ENCODE measurements at places on chromosomes 4 and X.

- DNase-seq = no peak
Observed at GRCh38 chr4:123838474-123838873, 441.9 kb downstream of the SPRY1 start.

- no peak for DNase-seq
Observed at GRCh38 chrX:133415276-133416105, at the start of gene GPC4. GPC4 (minus strand) TSS chrX:133415489; CDS start chrX:133414965, 524 bp downstream.

DNA sequence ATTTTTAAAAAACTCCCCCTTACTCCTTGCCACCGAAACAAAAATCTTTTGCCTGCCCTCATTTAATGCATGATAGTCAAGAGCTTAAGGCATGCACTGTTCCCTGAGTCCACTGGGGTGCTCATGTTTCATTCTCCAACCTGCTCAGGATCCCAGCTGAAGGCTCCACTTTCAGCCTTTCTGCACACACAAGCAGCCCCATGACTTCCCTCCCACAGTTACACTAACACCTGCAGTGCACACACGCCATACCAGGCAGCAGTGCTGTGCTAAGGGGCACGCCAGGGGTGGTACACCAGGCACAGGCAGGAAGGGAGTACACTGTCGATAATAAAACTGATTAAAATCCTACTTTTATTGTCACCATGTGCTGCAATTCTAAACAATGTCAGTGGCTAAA, 385.2 kb downstream of the BMPR1B start:
- DNase-seq = no peak

GRCh38 chr4:4995103-4995907, 24.0 kb downstream of the CYTL1 start:
- peak; percentile 26 for DNase-seq

DNA sequence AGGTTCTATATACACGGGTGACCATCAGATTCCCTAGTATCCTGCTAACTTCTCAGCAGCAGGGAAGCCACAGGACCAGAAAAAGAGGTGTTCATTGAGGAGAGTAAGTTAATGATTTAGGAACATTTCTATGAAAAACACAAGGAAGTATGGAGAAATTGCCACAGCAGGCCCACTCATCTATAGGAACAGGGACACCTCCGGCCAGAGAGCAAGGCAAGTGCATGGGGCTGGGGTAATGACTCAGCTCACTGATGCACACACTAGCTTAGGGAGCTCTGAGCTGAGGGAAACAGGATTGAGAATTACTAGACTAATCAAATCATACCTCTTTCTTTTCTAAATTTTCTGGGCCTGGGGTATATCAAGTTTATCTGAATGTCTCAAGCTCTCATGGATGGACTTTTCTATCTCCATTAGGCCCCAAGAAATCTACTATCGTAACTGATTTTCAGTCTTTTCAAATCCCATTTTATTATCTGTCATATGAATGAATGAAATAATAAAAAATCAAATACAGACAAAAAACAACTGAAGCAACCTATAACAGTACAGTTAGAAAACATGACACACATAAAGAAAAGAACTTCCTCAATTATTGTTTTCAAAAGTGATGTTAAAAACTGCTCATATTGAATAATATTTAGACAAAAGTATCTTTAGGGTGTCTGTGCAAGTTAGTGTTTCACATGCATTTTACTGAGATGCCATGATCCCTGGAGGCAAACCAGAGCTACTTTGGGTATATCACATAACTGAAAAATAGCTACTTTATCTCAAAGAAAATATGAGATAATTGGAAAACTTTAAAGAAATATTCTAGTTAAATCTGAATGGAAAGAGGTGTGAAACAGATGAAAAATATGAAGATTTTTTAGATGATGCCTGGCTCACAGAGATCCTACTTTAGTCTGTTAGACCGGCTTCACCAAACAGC, 89.8 kb downstream of the FBXO8 start:
- no peak for DNase-seq

DNA sequence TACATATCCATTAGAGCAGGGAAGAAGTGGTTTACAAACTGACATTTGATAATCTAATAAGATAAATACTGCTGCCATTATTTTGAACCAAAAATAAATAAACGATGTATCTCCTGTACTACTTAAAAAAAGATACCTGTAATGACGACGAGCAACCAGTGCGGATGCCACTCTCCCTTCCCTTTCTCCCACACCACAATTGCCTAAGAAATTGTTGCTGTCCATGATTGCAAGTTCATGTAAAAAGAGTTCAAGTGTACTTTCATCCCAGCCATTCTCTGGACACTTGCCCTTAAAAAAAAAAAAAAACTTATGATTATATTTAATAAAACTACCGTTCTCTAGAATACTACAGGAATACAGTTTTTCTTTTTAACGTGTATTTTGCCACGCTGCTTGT, 1.4 kb downstream of the SEPSECS start:
- DNase-seq = no peak

DNA sequence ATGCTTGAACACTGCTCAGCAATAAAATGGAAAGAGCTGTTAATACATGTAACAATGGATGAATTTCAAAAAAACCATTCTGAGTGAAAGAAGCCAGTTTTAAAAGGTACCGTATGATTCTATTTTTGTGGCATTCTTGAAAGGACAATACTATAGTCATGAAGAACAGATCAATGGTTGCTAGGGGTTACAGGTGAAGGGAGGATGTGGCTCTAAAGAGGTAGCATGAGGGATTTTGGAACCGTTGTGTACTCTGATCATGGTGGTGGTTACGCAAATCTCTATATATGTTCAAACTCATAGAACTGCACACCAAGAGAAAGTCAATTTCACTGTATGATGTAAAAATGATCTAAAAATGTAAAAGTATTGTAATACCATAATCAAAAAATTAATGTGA, 40.0 kb upstream of the CTAG2 start:
- DNase-seq = no peak

DNA sequence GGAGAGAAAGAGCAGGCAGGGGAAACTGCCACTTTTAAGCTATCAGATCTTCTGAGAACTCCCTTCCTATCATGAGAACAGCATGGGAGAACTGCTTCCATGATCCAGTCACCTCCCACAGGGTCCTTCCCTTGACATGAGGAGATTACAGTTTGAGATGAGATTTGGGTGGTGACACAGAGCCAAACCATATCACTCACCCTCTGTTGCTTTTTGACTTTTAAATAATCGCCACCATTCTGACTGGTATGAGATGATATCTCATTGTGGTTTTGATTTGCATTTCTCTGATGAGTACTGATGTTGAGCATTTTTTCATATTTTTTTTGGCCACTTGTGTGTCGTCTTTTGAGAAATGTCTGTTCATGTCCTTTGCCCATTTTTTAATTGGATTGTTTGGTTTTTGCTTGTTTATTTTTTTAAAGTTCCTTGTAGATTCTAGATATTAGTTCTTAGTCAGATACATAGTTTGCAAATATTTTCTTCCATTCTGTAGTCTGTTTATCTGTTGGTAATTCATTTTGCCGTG, 6.5 kb upstream of the PAQR3 start:
- DNase-seq = no peak

- DNase-seq = no peak
Observed at GRCh38 chr4:183081116-183081469, 18.0 kb upstream of the WWC2 start.

GRCh38 chr4:119300101-119300978, 21.6 kb downstream of the FABP2 start:
- peak; percentile 75 for DNase-seq

GRCh38 chr4:98515470-98515809, 143.0 kb downstream of the TSPAN5 start:
- DNase-seq = no peak

All from T-helper 1 cell (primary cell).